ENCODE measurements at places on chromosomes 2 and 18. TPM values are rescaled to one million over a fixed set of nuclear protein-coding genes. Genes with fewer than 3 reads are reported as not detected.

DNA sequence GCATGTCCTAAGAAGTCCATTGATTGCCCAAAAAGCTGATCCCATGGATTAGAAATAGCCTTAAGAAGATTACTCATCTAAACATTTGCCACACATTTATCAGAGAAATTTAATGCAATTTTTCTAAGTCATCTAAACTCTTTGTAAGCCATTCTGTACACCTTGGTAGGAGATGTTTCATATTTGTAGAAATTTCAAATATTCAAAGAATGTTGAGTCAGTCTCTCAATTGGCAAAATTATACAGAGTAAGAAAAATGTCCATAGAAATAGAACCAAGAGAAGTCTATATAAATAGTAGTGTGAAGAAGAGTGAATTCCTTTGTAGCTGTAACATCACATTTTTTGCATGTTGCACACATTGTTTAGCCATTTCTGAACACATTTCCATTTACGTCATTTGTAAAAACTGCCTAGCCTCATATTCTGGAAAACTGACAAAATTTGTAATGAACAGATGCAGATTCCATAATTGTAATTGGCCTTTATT, 128.6 kb downstream of the MSTN start:
- no peak overlapping the region for H3K27ac ChIP-seq
- no peaks in the 10 kb centered on the region for H3K27me3 ChIP-seq

DNA sequence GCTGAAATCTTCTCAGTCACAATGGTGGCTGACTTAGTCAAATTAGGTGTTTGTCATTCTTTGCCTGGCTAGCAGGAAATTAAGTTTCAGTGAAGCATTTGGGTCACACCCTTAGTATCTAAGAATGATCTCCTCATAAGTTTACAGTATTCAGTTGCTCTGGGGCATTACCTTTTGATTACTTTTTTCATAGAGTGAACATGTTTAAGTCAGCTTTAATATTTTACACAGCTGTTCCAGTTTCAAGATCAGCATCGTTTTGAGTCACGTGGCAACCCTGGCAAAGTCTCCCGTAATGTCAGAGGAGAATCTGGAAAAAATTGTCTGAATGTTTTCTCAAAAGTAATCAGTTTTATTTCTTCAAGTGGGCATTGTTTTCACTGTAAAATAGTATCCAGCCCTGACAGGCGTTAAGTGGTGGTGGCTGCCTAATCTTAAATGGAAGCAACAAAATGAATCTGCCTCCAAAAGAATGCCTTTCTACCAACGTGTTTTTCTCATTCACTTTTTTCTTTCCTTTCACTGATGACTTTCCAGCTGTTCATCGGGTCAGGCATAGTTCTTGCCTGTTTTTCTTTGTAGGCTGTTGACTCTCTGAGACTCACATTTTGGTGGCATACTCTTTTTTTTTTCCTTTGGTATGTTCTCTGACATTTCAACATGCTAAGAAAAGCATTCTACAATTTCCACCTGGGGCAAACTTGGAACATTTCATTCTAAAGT, 319.6 kb upstream of the TCF4 start:
- H3K36me3 ChIP-seq = no peaks in the 10 kb centered on the region
- no peak for DNase-seq
- no peak overlapping the region for H3K27ac ChIP-seq

DNA sequence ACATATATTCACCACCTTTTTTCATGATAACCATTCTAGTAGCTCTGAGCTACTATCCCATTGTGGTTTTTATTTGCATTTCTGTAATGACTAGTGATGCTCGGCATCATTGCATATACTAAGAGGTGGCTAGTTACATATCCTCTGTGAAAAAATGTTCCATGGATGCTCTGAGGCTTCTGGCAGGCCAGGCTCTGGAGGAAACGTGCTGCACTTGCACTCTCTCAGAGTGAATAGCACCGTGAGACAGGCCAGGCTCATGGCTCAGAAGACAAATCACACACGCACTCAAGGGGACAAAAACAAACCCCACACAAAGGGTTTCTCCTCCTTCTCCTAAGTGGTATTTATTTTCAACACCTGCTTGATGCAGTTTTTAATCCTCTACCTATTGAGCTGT, 1085.3 kb upstream of the CNTNAP5 start:
- no peaks in the 10 kb centered on the region for H3K4me1 ChIP-seq
- H3K36me3 ChIP-seq = no peaks in the 10 kb centered on the region
- no peak overlapping the region for H3K4me3 ChIP-seq

DNA sequence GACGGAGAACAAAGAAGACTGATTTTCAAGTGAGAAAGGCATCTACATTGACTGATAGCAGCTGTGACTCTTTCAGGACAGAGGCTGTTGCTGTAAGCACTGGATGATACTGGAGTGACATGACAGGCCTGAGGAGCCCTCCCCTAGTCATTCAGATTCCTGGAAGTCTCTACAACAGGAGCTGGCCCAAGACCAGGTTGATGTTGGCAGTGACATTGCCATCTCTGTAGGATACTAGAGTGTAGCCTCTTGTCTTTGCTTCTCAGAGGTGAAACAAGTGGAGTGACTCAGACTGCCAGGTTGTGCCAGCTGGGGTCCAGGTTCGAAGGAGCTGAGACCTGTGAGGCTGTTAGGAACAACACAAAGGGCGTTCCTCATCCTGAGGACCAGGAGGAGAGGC, 44.7 kb upstream of the SH3RF3 start:
- no peaks in the 10 kb centered on the region for H3K27me3 ChIP-seq
- no peak for DNase-seq
- H3K36me3 ChIP-seq = no peaks in the 10 kb centered on the region

GRCh38 chr2:190563109-190563508, 28.6 kb upstream of the NEMP2 start:
- no peaks in the 10 kb centered on the region for H3K4me1 ChIP-seq
- DNase-seq = no peak
- H3K27me3 ChIP-seq = no peaks in the 10 kb centered on the region
- no peak overlapping the region for H3K4me3 ChIP-seq

- DNase-seq = no peak
- H3K27me3 ChIP-seq = no peaks in the 10 kb centered on the region
- H3K36me3 ChIP-seq = no peaks in the 10 kb centered on the region
- peaks cover 9% of the 10 kb centered on the region for H3K4me1 ChIP-seq
- H3K27ac ChIP-seq = no peak overlapping the region
Observed at GRCh38 chr2:32768387-32769174, 140.7 kb downstream of the TTC27 start.

The ASXL2 gene
- total RNA-seq = 8.7 TPM

The B3GNT7 gene
- 1.5 TPM for total RNA-seq

DNA sequence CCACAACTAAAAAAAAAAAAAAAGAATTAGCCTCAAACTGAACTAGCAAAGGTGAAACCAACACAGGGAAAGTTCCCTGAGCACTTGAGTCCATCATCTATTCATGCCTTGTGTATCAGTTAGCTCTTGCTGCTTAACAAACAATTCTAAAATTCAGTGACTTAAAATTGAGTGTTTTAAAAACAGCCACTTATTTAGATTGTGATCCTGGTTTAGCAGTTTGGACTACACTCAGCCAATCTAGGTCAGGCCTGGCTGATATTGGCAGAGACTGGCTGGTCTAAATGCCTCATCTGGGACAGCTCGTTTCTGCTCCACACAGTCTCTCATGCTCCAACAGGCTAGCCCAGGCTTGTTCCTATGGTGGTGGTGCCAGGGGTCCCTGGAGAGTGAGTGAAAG, 247.9 kb downstream of the ATAD2B start:
- no peak for DNase-seq
- H3K4me1 ChIP-seq = peaks cover 3% of the 10 kb centered on the region
- H3K27me3 ChIP-seq = no peaks in the 10 kb centered on the region
- H3K27ac ChIP-seq = no peak overlapping the region
- no peak overlapping the region for H3K4me3 ChIP-seq

- no peak for DNase-seq
- no peaks in the 10 kb centered on the region for H3K36me3 ChIP-seq
- H3K4me1 ChIP-seq = no peaks in the 10 kb centered on the region
- no peak overlapping the region for H3K4me3 ChIP-seq
- H3K27me3 ChIP-seq = no peaks in the 10 kb centered on the region
Observed at GRCh38 chr2:71503837-71504236, 50.5 kb downstream of the DYSF start.

- H3K27ac ChIP-seq = no peak overlapping the region
- peaks cover 3% of the 10 kb centered on the region for H3K27me3 ChIP-seq
- peak; percentile 71 for DNase-seq
- H3K4me1 ChIP-seq = peaks cover 46% of the 10 kb centered on the region
Observed at GRCh38 chr18:76524900-76525698, 30.1 kb upstream of the ZNF516 start.

DNA sequence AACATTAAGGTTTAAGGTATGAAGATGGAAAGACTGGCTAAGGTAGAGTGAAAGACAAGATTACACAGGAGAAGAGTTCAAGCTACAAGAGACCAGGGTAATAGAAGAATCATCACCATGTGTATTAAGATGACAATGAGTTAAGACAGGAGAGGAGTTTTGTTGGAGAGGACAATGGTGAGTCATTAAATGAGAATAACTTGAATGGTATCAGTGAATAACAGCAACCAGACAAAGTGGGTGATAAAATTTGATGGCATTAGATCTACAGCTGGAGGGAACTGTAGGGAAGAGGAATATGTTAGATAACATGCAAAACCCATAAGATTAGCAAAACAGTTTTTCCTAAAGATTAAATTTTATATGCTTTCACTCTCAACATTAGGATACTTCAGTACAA, 18.8 kb upstream of the ENOSF1 start:
- H3K27ac ChIP-seq = no peak overlapping the region
- no peaks in the 10 kb centered on the region for H3K27me3 ChIP-seq

DNA sequence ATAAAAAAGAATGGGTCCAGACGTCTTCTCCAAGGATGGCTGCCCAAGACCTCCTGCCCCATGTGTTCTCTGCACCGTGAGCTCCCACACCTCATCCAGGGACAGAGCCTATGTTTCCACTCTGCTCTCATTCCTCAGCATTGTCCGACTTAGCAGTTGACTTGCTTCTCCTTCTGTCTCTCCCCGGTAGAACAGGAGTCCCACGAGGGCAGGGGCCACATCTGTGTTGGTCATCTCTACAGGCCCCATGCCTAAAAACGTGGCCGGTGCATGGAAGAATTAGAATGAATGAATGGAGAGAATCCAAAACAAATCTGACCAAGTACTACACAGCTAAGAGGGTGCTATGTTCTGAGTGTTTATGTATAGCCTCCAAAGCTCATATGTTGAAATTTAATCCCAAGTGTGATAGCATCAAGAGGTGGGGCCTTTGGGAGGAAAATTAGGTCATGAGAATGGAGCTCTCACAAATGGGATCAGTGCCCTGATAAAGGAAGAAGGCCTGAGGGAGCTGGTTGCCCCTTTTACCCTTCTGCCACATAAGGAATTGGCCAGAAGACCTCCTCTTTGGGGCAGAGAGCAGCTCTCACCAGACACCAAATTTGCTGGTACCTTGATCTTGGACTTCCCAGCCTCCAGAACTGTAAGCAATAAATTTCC, 55.9 kb downstream of the FAM178B start:
- H3K27ac ChIP-seq = no peak overlapping the region
- no peaks in the 10 kb centered on the region for H3K36me3 ChIP-seq

GRCh38 chr2:33158482-33159003, 211.8 kb downstream of the LTBP1 start:
- no peaks in the 10 kb centered on the region for H3K4me1 ChIP-seq
- H3K27ac ChIP-seq = no peak overlapping the region
- no peak overlapping the region for H3K4me3 ChIP-seq
- no peak for DNase-seq
- H3K27me3 ChIP-seq = no peaks in the 10 kb centered on the region

The LIMS3 gene
- not detected for total RNA-seq

DNA sequence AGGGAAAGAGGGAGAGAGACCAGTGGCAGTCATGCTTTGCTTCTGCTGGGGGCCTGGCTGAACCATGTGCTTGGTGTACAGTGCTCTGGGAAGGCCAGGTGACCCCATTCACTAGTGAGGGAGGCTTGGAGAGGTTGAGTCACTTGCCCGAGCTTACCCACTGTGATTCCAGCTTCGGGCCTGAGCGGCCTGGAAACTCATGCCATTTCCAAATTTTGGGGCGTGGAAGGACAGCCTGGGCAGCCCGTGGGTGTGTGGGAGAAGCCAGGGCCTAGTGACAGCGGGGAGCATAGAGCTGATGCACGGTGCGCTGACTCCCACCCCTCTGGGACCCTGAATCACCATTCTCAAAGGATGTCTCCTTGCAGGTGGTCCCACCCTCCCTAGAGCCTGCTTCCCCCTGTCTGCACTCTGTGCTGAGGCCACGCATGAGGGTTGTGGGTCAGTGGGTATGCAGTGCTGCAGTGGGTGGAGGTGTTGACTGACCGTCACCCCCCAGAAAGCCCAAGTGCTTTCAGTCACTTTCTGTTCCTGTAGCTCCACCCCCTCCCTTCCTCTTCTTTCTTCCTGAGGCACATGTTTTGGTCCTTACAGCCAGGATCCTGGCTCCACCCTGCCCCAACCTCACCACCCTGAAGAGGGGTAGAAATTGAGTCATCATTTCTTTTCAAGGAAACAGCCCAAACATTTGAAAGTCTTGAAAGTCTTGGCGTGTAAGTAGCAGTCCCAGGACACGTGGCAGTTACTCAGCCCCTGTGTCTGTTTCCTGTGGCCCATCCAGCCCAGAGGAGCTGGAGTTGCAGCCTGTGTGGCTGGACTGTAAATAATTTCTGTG, 69.3 kb upstream of the MCFD2 start:
- H3K36me3 ChIP-seq = no peaks in the 10 kb centered on the region
- no peak overlapping the region for H3K4me3 ChIP-seq
- no peak for DNase-seq
- H3K27ac ChIP-seq = no peak overlapping the region
- peaks cover 30% of the 10 kb centered on the region for H3K4me1 ChIP-seq
- no peaks in the 10 kb centered on the region for H3K27me3 ChIP-seq

DNA sequence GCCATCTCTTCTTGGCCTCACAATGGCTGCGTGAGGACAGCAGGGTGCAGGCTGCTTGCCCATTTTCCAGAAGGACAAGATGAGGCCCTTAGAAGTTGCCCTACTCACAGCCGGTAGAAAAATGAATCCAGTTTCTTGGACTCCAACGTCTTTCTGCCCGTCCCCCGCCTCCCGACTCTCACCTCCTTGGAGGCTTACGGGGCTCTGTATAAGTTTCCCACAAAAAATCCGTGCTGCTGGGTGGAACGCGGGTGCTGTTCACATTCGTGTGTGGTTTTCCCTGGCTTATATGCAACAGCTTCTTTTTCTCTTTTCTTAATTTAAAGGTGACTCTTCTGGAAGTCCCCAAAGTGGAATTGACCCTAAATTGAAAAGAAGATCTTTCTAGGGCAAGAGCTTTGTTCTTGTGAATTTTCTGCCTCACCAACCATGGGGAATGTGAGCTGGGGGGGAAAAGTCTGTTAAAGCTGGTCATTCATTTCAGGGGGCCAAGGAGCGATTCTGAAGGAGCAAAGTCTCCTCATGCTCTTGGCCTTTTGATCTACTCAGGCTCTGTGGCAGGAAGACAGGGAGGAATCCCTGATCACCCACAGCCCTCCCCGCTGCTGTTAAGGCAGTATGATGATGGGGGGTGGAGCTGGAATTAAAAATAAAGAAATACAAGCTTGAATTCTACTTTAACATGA, 51.3 kb downstream of the DDX1 start:
- H3K4me3 ChIP-seq = no peak overlapping the region
- no peaks in the 10 kb centered on the region for H3K36me3 ChIP-seq
- no peaks in the 10 kb centered on the region for H3K27me3 ChIP-seq
- H3K4me1 ChIP-seq = peaks cover 10% of the 10 kb centered on the region
- no peak overlapping the region for H3K27ac ChIP-seq
- peak; percentile 74 for DNase-seq

Measured in neural progenitor cell (in vitro differentiated cells).